ENCODE measurements at places on chromosomes 7 and 10. TPM values are rescaled to one million over a fixed set of nuclear protein-coding genes. Genes with fewer than 3 reads are reported as not detected.

SLC35G1 gene
- 6.3 TPM for total RNA-seq

OR9A2 gene
- not detected for total RNA-seq

CASP2 gene
- total RNA-seq, result 51.4 TPM

C10orf67 gene
- total RNA-seq, result not detected
